Activated gamma-delta T cell treated with anti-CD3 and anti-CD28 coated beads, Interleukin-2, amount 50 U/mL, for 16 hours (primary cell): ENCODE measurements at places on chromosomes 12 and 14.
A peak's percentile ranks its signal among the peaks of the same experiment; 100 is the strongest.

DNA sequence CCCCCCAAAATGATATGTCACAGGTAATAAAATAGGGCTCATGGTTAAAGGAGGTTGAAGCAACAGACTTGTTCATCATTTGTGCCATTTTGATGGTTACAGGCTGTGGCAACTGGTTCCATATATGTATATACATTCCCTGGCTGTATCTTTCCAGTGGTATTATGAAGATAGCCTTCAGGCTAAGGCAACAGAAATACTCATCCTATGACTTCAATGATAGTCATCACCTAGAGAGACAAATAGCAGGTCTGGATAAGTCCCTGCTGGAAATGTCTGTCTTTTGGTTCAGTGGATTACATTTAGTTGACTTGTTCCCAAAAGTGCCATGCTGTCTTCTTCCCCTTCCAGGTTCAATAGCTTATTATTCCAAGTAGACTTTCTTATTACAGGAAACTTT is 997.4 kb downstream of the FLRT2 start:
- DNase-seq, result no peak

DNA sequence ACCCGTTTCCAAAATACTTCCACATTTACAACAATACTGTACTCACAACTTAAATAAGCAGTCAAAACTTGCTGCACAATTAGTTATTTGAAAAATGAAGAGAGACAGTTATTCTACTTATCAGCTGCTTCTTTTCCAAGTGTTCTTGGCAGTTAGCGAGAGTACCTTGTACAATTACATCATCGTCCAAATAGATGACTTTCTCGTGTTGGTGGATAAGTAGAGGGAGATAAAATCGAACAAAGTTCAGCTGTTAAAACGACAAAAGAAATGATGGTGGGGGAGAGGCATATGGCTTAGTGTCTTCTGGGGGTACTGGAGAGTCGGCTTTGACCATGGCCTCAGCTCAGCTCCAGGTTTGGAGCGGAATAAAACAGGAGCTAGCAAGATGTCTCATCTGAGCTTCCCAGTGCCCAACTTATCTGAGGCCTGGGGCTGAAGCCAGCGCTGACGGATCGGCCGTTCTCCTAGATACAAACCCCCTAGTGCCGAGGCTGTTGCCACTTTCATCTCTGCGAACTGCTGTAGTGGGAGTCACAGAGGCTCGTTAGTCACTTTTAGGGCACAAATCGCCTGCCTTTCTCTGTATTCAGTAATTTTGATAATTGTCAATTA is 31.7 kb downstream of the TDG start:
- no peak for DNase-seq

DNA sequence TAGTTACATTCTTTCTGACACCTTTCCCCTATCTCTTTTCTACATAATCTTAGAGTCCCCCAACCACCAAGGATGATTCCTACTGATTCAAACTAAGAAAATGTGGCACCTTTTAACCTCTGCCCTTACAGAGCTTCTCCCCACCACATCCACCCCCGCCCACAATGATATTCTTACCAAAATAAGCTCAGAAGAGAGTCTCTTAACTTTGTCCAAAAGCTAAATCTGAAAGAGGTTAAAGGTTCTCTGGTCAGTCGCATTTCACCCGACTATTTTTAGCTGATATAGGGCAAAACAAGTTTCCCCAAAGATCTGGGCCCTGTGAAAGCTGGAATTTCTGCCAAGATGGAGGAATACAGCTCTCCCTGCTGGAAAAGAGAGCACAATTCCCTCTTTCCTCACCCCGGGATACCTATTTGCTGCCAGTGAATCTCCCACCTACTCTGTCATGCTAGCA is 128.6 kb downstream of the ZFP36L1 start:
- peak; percentile 11 for DNase-seq

DNA sequence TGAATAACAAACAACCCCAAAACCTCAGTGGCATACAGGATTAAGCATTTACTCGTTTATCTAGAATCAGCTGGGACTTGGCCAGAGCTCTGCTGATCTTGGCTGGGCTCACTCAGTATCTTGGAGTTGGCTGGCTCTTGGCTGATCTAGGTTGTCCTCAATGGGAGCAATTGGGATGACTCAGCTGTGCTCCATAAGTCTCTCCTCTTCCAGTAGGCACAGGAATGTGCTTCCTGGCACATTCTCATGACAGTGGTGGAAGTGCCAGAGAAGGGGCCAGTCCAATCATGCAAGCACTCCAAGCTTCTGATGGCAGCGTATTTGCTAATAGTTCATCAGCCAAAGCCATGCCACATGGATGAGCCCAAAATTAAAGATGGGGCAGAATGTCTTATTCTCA is 41.7 kb upstream of the ANO4 start:
- no peak for DNase-seq

- DNase-seq, result no peak
These were observed 134.5 kb downstream of the SLC38A1 start for GRCh38 chr12:46134205-46134811.

- DNase-seq, result no peak
These were observed 639.4 kb upstream of the TBX3 start for GRCh38 chr12:115323223-115323905.

- DNase-seq, result no peak
These were observed 664 bp downstream of the LRFN5 start for GRCh38 chr14:41607304-41607775.

GRCh38 chr14:29925736-29926135 is 1.9 kb downstream of the PRKD1 start:
- DNase-seq, result no peak

- no peak for DNase-seq
These were observed 153.8 kb downstream of the SLC35F4 start for GRCh38 chr14:57712102-57712501.

DNA sequence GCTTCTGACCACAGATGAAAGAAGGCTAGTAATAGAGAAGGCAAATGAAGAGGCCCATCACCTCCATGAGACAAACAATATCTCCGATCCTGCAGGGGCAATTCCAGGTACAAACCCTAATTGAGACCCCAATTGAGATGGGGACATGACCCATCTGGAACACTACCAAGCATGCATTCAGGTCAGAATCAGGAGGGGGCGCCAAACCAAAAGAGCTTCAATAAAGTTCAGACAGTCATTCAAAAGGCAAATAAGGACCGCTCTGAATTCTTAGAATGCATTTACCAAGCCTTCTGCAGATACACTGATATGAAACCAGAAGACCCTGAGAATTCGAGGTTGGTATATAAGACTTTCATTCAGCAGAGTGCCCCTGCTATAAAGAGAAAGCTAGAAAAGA is 10.2 kb upstream of the EDDM3B start:
- DNase-seq, result no peak

DNA sequence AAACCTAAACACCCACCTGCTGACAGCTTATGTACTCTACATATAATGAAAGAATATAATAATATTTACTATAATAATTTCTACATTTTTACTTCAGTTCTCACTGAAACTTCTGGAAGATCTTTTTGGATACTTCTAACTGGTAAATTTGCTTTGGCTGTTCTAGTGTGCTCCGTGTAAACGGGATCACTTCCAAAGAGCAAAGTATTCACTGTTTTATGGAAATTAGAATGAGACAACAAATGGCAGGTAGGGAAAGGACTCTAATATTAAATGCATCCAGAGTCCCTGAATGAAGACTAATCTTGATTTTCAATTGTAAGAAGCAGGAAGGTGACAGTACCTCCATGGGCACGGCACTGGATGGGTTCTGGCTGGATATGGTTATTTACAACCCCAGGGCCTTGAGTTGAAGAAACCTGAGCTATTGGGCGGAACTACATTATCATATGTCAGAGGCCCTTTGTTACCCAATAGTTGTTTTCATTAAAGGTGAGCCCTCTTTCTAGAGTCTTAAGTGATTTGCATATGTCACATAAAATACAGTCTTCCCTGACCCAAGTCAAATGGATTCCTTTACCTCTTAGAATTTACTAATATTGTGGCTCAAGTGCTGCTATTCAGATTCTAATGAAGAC is 10.7 kb downstream of the ERP29 start:
- DNase-seq, result no peak

GRCh38 chr14:56262530-56262929 is 144.3 kb downstream of the PELI2 start:
- no peak for DNase-seq

DNA sequence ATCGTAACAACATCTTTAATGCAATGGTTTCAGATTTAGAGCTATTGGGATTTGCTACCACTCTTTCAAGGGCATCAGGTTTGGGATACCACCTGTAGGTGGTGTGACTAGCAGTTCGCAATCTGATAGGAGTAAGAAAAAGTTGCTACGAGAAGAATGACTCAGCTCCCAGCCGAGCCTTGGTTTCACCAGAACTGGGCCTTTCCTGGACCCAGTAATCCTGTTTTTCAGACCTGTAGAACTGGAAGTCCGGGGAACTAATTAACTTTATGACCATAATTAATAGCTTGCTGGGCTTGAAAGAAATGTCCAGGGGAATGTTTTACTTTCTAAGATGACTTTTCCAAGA is 770 bp downstream of the ABHD4 start:
- DNase-seq, result no peak

- DNase-seq, result no peak
These were observed 47.1 kb upstream of the ATXN7L3B start for GRCh38 chr12:74490390-74491064.

DNA sequence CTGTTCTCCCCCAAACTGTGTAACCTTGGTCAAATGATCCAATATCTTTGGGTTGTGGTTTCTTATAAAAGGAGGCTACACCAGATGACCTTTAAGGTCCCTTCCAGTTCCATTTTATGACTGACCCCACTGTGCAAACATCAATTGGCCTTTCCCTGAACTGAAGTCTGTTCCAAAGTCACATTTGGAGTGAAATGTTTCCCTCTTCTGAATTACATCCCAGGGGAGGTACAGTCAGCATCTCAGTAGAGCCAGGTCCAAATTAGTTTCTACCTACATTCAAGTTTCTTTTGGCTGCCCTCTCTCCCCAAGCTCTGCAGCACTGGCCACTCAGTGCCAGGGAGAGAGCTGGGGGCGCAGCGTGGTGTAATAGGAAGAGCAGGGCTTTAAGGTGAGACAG is 34.4 kb downstream of the LIMA1 start:
- DNase-seq, result no peak

DNA sequence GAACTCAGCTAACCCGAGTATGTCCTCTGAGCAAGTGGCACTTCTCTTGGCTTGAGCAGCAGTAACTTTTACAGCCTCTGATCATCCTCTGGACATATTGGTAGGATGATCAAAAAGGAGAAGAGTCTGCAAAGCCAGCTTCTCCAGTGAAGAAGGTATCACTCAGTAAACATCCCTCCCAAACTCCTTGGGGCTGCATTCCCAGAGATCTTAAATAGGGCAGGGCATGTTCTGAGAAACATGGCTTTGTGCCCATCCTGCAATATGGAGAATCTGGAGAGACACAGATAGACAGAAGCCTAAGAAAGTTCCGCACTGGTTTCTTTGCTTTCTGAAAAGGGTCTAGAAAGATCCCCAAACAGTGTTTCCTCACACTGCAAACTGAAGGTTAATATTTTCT is 65.4 kb downstream of the RBM19 start:
- no peak for DNase-seq

GRCh38 chr12:55446326-55446725 is 2.5 kb downstream of the OR6C2 start:
- no peak for DNase-seq

- DNase-seq, result no peak
These were observed 206.0 kb upstream of the DCN start for GRCh38 chr12:91388573-91388972.

- no peak for DNase-seq
These were observed 435.0 kb upstream of the STXBP6 start for GRCh38 chr14:25484906-25485305.

DNA sequence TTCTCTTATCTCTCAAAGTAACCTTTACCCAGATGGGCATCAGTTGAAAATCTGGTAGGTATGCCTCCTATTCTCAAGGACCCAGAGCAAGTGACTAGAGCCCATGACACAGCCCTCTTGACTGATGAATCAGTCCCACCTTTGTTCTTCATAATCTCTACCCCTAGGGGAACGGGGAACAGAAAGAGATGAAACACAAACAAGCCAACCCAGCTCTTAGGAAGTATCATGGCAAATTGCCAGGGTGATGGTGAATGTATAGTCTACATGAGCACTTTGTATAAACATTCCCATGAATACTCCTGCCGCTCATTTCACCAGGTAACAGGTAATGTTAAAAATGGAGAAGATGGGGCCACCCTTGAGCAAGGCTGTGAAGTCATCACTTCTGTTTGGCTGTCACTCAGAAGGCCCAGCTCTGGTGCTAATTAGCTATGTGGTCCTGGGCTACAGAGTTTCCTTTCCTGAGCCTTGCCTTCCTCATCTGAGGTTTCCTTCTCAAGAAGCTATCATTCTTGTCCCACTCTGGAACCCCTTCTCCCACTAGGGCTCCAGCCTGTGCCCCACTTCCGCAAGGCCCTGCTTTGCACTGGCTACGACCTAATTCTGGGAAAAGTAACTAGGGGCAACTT is 161.7 kb downstream of the ANO2 start:
- no peak for DNase-seq

DNA sequence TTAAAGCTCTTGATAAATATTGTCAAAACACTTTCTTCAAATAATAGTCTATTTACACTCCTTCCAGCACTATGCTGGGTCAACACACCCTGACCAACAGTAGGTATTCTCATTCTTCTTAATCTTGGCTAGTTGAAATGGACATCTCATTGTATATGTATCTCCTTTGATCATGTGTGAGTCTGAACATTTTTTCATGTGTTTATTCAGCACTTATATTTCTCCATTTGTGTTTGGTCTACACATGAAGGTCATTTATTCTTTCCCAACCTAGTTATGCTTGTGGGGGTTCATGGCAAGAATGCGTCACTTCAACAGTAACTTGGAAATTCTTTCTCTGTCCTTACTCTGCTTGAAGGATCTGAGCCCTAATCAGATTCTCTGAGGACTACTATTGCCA is 133.1 kb upstream of the ARID2 start:
- DNase-seq, result no peak
